GM04504 (cell line): ENCODE measurements at places on chromosomes 5 and 9.

DNA sequence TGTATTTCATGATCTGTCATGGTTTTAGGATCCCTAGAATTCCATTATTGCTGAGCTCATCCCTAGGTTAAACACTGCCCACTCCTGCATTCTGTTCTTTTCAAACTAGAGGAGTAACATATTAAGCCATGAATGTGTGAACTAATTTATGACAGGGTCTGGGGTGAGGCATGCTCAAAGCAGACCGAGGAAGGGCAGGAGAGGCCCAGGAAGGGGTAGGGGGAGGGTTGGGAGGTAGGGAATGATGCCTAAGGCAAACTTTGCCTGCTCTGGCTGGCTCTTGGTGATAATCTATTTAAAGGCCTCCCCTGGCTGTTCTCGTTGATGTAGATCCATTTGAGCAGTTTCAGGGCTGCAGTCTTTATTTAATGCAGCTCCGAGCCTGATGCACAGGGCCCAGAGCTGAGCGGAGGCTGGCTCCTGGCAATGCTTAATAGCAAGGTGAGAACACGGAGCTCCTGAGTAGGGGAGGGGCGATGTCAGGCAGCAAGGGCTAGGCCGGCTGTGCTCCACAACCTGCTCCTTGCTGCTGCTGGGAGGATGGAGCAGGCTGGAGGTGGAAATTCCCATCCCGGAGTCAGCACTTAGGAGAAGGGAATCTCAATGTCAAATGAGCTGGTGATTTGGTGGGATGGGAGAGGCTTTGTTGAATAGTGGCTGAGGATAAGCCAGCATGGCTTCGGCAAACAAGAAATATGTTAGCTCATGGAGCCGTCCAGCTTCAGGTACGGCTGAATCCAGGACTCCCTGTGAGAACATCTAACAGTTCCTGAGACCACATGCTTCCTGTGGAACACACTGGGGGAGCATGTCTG lies 73.2 kb upstream of the UNC5A start:
- no peak for DNase-seq

- DNase-seq = no peak
Measured at GRCh38 chr9:95273369-95274022, 44.0 kb downstream of the FANCC start.

- no peak for DNase-seq
Measured at GRCh38 chr5:5139777-5140478, at the start of gene ADAMTS16. Gene ADAMTS16, plus strand, starts transcription at chr5:5140330. Its CDS starts 138 bp downstream, at chr5:5140468.

DNA sequence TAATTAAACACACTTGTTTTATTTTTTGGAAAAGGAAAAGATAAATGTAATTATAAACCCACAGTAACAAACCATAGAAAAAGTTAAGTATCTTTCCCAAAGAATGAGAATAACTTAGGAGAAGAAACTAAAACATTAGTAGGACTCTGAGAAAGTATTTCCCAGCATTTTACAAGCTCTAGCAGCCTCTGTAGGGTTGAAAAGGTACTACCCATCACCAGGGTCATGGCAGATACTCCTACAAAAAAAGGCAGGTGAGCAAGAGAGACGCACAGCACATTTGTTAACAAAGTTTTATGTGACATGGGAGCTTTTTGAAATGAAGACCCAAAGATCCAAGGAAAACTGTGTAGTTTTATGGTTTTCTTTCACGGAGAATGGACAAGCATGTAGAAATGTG lies 77.7 kb upstream of the FAM169A start:
- DNase-seq = no peak

- DNase-seq = no peak
Measured at GRCh38 chr5:102296178-102296817, at the start of gene SLCO4C1. Gene SLCO4C1, minus strand, starts transcription at chr5:102296284. Its CDS starts 22 bp downstream, at chr5:102296262.
